ENCODE measurements at places on chromosomes 12 and 14.

DNA sequence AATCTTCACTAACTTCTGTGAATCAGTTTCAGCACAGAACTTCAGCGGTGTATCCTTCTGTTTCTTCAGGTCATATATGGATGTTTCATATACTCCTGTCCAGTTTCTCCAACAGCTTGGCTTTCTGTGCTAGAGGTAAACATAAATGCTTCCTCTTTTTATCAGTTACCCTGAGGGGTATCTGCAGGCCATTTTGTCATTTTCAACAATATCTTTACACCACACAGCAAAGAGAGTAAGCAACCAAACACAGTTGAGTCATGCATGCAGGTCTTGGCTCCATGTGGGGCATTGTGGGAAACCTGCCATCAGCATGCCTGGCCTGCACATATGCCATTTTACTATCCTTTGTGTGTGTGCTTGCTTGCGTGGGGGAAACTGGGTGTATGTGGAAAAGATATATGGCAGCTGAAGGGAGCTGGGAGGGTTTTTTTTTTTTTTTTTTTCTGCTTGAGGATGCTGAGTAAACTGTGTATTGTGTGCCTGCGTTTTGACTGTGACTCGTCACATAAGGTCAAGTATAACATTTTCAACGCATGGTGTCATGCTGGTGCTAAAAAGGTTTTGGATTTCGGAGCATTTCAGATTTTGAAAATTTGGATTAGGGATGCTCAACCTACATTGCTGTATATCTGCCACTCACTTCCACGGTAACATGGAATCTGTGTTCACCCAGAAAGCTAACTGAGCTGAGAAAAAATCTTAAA lies 56.1 kb upstream of the YARS2 start:
- DNase-seq, result no peak

DNA sequence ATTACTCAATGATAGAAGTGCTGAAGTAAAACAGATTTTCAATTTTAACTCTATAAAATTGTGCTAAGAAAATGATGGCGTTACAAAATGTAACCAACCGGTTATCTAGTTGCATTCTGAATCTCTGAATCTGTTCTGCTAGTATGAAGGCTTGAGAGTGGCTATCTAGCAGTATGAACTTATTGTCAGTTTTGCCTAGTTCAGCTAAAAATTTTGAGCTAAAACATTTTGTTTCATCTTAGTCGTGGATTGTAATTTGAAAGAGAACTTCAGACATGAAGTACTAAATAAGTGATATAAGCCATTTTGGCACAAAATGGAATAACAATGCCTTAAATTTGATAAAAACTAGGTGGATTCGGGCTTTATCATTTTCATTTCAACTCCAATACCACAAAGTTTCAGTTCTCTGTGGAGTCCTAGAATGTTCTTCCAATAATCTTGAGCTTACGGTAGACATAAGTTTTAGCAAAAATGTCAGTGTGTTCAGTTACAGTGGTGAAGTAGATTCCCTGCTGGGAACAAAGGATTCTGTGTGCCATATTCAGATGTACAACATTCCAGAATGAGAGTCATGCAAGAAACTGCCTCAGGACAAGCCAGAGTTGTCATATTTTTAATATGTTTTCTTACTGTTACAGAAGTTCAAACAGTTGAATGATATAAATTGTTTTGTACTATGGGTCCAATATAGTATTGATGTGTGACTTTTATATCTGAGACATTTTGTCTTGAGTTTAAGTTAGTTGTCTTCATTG lies 28.1 kb downstream of the ATP6V1D start:
- DNase-seq, result no peak

DNA sequence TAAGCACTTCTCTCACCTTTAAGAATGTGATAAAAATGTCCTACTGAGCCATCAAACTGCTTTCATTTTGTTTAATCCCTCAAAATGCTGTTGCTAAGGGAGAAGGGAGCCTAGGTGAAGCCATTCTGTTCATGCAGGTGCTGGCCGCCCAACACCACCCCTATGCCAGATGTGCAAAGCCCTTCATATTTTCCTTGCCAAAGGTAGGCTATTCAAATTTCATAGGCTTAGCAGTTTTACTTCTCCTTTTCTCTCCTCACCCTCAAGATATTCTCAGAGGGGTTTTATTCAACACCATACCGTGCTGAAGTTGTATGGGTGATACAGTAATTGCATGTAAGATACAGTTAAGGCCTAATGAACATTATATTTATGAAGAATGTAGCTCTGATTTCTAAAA lies 461.7 kb downstream of the GXYLT1 start:
- DNase-seq, result no peak

GRCh38 chr14:50038398-50039119 lies 77.8 kb downstream of the VCPKMT start:
- peak; percentile 10 for DNase-seq

GRCh38 chr12:98544751-98545150 lies 29.4 kb downstream of the TMPO start:
- DNase-seq, result no peak

DNA sequence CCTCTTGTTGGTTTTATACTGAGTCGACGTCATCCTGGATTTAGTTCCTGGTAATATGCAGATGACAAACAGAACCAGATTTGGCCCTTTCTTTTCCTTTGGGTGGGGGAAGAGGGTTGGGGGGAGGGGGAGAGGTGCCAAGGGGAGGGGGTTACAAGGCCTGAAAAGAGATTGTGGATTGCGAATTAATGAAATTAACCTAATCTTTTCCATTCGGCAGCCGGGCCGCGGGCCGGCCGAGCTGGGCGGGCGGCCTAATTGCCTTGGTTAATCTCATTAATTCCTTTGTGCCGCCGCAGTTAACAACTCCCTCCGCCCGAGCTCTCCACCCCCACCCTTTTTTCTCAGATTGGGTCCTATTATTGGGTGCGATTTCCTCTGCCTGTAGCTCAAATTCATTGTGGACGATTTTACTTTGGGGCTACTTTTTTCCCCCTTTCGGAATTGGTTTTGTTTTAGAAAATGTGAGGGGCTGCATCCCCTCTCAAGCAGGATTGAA lies 387 bp upstream of the GSC start:
- no peak for DNase-seq

- DNase-seq, result no peak
Measured at GRCh38 chr14:104282332-104283196, 144.2 kb downstream of the KIF26A start.

DNA sequence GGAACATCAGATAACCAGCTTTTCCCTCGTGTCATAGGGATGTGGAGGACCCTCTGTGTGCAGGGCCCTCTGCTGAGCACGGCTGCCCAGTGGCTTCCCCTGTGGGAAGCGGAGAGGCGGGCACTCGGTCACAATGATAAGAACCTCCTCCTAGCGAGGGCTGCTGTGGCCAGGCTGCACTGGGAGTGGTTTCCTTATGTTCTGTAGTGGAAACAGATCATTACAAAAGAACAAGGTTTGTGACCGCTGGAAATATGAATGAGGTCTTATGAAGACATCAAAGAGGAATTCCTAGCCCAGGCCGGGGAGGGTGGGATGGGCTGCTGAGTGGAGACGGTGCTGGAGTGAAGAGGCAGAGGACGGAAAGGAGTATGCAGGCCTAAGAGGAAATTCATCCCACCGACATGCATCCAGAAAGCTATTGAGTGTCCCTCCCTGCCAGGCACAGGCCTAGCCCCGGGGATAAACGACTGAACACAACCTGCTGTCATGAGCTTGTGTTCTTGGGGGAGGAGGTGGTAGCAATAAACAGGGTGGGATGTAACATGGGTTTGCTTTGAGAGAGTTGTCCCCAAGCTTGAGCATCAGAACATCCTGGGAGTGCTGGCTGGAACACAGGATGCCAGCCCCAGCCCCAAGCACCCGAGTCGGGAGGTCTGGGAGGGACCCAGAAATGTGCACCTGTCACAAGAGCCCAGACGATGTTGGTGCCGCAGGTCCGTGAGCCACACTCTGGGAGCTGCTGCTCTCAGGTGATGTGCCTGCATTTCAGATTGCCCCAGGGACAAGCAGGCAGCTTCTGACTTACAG lies 37.5 kb downstream of the FZD10 start:
- DNase-seq, result no peak

- no peak for DNase-seq
Measured at GRCh38 chr14:102811254-102811963, 34.2 kb downstream of the TRAF3 start.

- DNase-seq, result no peak
Measured at GRCh38 chr14:21802441-21802840, 128.8 kb upstream of the OR4E1 start.
